Activated naive CD8-positive, alpha-beta T cell treated with anti-CD3 and anti-CD28 coated beads, Interleukin-2, amount 10 ng/mL, durations not matched to agents 7 days and 5 days (primary cell): ENCODE measurements at places on chromosomes 6 and 20.

DNA sequence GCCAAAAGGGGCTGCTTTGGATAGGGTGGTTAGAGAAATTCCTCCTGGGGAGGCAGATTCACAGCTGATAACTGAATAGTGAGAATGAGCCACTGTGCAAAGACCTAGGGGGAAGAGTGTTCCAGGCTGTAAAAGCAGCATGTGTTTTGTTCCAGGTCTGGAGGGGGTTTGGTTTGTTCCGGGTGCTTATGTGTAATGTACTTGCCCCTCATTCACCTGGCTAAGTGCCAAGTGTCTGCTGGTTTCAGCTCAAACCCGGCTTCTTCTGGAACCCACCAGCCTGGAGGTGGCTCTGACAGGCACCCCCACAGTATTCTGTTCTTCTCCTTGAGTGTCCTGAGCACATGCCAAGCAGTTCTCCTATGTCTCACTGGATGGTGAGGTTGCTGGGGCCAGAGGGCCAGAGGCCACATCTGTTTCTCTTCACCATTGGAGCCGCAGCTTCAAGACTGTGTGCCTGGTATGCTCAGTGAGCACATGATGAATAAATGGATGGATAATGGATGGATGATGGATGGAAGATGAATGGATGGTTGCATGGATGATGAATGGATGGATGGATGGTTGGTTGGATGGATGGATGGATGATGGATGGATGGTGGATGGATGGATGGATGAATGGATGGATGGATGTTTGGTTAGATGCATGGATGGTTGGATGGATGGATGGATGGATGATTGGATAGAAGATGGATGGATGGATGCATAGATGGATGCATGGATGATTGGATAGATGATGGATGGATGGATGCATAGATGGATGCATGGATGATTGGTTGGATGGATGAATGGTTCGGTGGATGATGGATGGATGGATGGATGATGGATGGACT is 227.6 kb downstream of the BMP7 start:
- no peaks in the 10 kb centered on the region for H3K36me3 ChIP-seq
- no peak for DNase-seq
- no peak overlapping the region for H3K27ac ChIP-seq
- no peak overlapping the region for H3K4me3 ChIP-seq
- no peaks in the 10 kb centered on the region for H3K27me3 ChIP-seq
- no peaks in the 10 kb centered on the region for H3K4me1 ChIP-seq

DNA sequence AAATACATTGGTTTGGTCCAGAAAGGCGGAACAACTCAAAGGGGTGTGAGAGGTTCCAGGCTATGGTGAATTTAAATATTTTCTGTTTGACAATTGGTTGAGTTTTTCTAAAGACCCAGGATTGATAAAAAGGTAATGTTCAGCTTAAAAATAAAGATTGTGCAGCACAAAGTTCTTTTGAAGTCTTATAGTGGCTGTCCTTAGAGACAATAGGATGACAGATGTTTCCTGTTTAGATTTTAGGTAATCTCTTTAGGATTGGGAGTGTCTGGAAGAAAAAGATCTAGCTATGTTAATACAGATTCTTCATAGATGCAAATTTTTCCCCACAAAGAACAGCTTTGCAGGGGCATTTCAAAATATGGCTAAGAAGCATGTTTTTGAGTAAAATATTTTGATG is 119.7 kb downstream of the GRIK2 start:
- H3K27ac ChIP-seq, result no peak overlapping the region
- H3K27me3 ChIP-seq, result no peaks in the 10 kb centered on the region
- DNase-seq, result no peak
- no peak overlapping the region for H3K4me3 ChIP-seq
- no peaks in the 10 kb centered on the region for H3K36me3 ChIP-seq
- no peaks in the 10 kb centered on the region for H3K4me1 ChIP-seq

GRCh38 chr6:142913511-142914047 is 31.4 kb downstream of the HIVEP2 start:
- H3K4me1 ChIP-seq, result peaks cover 63% of the 10 kb centered on the region
- peak overlapping the region; percentile 93 for H3K27ac ChIP-seq
- peaks cover 9% of the 10 kb centered on the region for H3K36me3 ChIP-seq
- DNase-seq, result peak; percentile 69

DNA sequence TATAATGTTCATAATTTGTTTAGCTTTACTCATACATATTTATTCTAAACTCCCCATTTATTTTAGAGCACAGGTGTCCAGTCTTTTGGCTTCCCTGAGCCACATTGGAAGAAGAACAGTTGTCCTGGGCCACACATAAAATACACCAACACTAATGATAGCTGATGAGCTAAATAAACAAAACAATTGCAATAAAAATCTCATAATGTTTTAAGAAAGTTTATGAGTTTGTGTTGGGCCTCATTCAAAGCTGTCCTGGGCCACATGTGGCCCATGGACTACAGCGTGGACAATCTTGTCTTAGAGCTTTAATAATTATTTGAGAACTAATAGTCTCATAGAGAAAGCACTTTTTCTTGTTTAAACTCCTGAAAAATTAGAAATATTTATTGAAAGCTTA is 131.3 kb downstream of the MYO6 start:
- no peaks in the 10 kb centered on the region for H3K36me3 ChIP-seq
- H3K27me3 ChIP-seq, result no peaks in the 10 kb centered on the region
- no peak overlapping the region for H3K4me3 ChIP-seq
- no peak for DNase-seq
- no peak overlapping the region for H3K27ac ChIP-seq

DNA sequence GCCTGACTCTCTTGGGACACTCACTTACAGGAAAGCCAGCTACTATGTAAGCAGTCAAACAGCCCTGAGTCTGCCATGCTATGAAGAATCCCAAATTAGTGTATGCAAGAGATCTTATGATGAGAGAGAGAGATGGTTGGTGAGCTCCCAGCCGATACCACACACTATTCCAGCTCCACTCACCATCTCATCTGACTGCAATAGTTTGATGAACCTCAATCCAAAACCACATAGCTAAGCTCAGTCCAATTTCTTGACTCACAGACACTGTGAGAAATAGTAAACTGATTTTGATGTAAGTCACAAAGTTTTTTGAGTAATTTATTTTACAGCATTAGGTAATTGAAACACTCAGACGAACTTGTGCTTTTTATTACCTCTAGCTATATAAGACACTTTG is 441.4 kb downstream of the COL12A1 start:
- no peaks in the 10 kb centered on the region for H3K27me3 ChIP-seq
- H3K36me3 ChIP-seq, result no peaks in the 10 kb centered on the region
- H3K4me1 ChIP-seq, result no peaks in the 10 kb centered on the region
- H3K27ac ChIP-seq, result no peak overlapping the region

GRCh38 chr6:131164506-131164905 is 29.2 kb downstream of the AKAP7 start:
- no peaks in the 10 kb centered on the region for H3K4me1 ChIP-seq
- H3K27me3 ChIP-seq, result no peaks in the 10 kb centered on the region
- no peak for DNase-seq
- H3K36me3 ChIP-seq, result peaks cover 15% of the 10 kb centered on the region

- no peak overlapping the region for H3K27ac ChIP-seq
- no peaks in the 10 kb centered on the region for H3K36me3 ChIP-seq
- no peaks in the 10 kb centered on the region for H3K4me1 ChIP-seq
Measured at GRCh38 chr6:110853754-110854477, 20.7 kb upstream of the AMD1 start.

GRCh38 chr20:63594043-63594561 is 20.1 kb upstream of the HELZ2 start:
- peaks cover 1% of the 10 kb centered on the region for H3K4me1 ChIP-seq
- no peaks in the 10 kb centered on the region for H3K27me3 ChIP-seq
- no peak overlapping the region for H3K27ac ChIP-seq
- DNase-seq, result no peak

DNA sequence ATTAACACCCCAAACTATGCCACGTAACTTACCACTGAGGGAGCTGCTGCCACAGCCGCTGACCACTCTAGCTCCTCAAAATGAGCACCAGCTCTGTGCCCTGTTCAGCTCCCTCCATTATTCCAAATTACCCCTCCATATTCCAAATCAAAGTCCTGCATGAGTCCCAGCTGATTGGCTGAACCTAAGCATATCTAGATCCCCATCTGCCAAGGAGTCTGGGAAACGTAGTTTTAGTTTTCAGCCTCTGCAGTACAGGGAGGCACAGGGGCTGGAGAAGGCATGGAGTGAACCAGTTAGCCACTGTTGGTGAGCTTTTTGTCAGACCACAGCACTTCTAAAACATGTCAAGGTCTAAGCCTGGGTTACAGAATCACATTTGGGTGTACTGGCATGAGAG is 15.9 kb downstream of the UNC5CL start:
- H3K27ac ChIP-seq, result no peak overlapping the region
- no peaks in the 10 kb centered on the region for H3K36me3 ChIP-seq
- no peaks in the 10 kb centered on the region for H3K27me3 ChIP-seq
- no peak overlapping the region for H3K4me3 ChIP-seq

- H3K4me1 ChIP-seq, result peaks cover 7% of the 10 kb centered on the region
- DNase-seq, result no peak
- peaks cover 23% of the 10 kb centered on the region for H3K36me3 ChIP-seq
- no peak overlapping the region for H3K27ac ChIP-seq
Measured at GRCh38 chr6:5540370-5540769, 279.1 kb downstream of the FARS2 start.

DNA sequence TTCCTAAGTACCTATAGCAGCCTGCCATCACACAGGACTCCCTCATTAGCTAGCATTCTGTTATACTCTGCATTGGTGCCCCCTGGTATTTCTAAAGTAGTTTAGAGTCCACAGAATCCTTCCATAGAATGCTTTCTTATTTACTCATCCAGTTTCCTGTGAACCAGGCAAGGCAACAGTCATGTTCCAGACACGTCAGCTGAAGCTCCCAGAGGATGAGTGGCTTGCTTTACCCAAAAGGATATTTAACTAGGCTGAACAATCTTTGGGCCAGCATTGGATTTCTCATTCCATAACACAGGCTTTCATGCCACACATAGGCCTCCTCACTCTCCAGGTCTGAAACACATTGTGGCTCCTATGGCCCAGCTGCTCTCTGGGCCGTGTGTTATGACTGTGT is 203.8 kb upstream of the MAP3K7 start:
- H3K4me1 ChIP-seq, result no peaks in the 10 kb centered on the region
- no peak overlapping the region for H3K27ac ChIP-seq
- no peak overlapping the region for H3K4me3 ChIP-seq
- DNase-seq, result no peak
- H3K36me3 ChIP-seq, result no peaks in the 10 kb centered on the region
- peaks cover 2% of the 10 kb centered on the region for H3K27me3 ChIP-seq

DNA sequence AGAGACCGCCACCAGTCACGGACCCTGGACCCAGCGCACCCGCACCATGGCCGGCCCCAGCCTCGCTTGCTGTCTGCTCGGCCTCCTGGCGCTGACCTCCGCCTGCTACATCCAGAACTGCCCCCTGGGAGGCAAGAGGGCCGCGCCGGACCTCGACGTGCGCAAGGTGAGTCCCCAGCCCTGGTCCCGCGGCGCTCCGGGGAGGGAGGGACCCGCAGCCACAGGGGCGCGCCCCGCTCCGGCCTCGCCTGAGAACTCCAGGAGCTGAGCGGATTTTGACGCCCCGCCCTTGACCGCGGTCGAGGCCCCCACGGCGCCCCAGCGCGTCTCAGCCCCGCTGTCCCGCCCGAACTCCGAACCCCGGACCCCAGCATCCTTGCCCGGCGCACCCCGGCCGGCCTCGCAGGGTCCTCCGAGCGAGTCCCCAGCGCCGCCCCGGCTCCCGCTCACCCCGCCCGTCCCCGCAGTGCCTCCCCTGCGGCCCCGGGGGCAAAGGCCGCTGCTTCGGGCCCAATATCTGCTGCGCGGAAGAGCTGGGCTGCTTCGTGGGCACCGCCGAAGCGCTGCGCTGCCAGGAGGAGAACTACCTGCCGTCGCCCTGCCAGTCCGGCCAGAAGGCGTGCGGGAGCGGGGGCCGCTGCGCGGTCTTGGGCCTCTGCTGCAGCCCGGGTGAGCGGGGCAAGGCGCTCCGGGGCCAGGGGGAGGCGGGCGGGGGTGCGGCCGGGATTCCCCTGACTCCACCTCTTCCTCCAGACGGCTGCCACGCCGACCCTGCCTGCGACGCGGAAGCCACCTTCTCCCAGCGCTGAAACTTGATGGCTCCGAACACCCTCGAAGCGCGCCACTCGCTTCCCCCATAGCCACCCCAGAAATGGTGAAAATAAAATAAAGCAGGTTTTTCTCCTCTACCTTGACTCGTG is at the start of gene OXT:
TSS of gene OXT (plus strand) at position 11 of the 920 bp plus-strand sequence. CDS start at position 47, 36 bp downstream.
- no peaks in the 10 kb centered on the region for H3K36me3 ChIP-seq
- H3K4me1 ChIP-seq, result peaks cover 17% of the 10 kb centered on the region
- peak within 1 kb of the TSS; percentile 45 for H3K27ac ChIP-seq
- peak within 1 kb of the TSS; percentile 76 for H3K4me3 ChIP-seq

DNA sequence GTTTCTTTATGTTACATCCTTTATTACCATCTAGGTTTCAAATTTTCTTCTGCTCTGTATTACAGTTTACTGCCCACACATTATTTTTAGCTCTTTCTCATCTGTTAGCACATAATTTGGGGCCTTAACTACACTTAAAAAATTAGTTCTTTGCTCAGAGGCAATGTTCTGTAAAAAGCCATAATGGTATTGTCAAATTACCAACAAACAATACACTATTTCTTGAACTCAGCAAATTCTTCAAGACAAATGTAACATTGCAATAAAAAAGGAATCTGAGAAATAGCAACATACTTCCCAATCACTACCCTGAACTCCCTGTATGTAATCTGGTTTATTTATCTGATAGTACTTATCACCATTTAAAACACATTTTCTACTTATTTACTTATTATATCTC is 448.6 kb upstream of the OPRM1 start:
- H3K36me3 ChIP-seq, result no peaks in the 10 kb centered on the region
- no peaks in the 10 kb centered on the region for H3K27me3 ChIP-seq
- no peak for DNase-seq
- H3K4me3 ChIP-seq, result no peak overlapping the region
- no peak overlapping the region for H3K27ac ChIP-seq

DNA sequence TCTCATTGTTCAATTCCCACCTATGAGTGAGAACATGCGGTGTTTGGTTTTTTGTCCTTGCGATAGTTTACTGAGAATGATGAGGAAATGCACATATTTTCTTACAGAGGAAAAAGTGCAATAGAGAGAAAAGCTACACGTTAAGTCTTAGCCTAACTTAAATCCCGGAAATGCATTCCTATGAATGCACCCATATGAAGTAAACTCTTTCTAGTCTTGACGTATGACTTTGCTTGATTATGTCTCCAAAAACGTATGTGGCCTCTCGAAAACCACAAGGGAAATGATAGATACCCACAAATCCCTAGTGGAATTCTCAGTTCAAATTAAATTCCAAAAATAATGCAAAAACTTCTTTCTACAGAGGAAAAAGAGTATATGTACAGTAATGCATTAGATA is 90.7 kb upstream of the SASH1 start:
- H3K4me1 ChIP-seq, result no peaks in the 10 kb centered on the region
- DNase-seq, result no peak
- no peaks in the 10 kb centered on the region for H3K36me3 ChIP-seq
- H3K27ac ChIP-seq, result no peak overlapping the region
- no peak overlapping the region for H3K4me3 ChIP-seq
- H3K27me3 ChIP-seq, result peaks cover 7% of the 10 kb centered on the region

DNA sequence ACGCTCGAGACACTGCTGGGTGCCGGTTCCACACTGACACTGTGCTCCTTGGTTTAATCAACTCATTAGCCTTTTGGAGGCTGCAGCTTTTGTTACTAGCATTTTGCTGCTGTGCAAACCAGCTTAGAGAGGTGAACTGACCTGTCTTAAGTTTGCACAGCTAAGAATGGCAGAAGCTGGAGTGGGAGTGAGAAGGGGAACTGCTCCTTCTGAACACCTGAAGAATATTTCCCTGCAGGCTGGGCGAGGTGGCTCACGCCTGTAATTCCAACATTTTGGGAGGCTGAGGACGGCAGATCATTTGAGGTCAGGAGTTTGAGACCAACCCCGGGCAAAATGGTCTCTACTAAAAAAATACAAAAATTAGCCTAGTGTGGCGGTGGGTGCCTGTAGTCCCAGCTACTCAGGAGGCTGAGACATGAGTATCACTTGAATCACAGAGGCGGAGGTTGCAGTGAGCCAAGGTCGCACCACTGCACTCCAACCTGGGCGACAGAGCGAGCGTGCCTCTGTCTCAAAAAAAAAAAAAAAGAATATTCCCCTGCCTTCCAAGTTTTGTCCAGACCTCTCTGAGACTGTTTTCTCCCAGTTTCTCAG is 5.0 kb downstream of the CEBPB start:
- no peak for DNase-seq
- no peaks in the 10 kb centered on the region for H3K27me3 ChIP-seq
